ENCODE measurements at places on chromosomes 6 and 20.

DNA sequence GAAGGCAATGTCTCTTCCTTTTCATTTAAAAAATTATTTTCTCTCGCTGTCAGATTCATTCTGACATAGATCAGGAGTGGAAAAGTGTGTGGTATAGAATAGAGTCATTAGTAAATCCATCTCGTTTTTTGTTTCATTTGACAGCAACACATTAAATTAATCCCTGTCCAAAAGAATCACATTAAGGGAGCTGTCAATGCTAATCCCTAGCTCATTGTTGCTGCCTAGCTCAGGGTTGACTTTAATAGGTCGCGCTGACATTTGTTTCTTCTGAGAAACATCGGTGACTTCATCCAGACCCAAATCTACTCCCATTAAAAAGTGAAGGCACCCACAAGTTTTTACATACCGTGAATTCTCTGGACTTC is 25.4 kb upstream of the MAP3K7 start:
- DNase-seq, result no peak

DNA sequence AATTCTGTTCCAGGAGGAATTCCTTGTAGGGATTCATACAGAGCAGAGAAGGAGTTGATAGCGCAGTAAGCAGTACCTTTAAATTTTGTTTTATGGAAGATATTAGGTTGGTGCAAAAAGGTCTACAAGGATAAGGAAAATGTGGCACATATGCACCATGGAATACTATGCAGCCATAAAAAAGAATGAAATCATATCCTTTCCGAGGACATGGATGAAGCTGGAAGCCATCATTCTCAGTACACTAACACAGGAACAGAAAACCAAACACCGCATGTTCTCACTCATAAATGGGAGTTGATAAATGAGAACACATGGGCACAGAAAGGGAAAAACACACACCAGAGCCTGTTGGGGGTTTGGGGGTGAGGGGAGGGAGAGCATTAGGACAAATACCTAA is 37.4 kb upstream of the TXLNB start:
- DNase-seq, result no peak

DNA sequence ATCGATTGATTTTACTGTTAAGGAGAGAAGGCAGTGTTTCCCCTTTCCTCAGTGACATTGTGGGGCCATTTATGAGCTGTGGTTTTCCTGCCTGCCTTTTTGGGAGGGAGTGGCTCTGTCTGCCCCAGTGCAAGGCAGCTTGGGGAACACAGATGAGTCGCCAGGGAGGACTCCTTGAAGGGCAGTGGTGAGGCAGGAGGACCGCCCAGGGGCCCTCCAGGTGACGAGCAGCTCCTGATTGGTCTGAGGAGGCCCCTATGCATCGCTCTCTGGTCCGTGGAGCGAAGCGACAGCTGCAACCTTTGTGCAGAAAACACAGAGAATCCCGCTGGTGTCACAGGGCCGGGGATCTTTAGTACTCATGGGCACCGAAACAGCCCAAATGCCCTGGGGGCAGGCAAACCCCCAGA is 100.3 kb downstream of the TMEM242 start:
- no peak for DNase-seq

- DNase-seq, result no peak
Measured at GRCh38 chr6:106512968-106513574, 116.2 kb downstream of the RTN4IP1 start.

DNA sequence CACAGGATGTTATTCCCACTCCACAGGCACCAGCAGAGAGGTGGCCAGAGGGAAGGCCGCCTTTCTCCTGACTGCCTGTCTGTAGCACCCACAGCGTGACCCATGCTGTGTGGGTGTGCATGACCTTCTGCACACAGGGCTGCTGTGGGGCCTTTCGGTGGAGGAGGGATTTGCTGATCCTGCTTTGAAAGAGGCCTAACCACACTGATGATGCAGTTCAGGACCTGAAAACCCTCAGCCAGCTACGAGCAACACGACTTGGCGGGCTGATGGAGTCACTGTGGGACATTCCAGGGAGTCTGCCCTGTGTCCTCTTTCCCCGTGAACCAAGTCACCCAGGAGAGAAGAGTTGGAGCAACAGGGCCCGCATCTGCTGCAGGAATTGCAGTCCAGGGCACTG is 49.1 kb downstream of the SYTL3 start:
- no peak for DNase-seq

GRCh38 chr20:31578448-31579138 is 26.5 kb upstream of the ID1 start:
- DNase-seq, result no peak
